Non-pigmented ciliary epithelial cell (primary cell): ENCODE measurements at places on chromosomes 12 and 14.

DNA sequence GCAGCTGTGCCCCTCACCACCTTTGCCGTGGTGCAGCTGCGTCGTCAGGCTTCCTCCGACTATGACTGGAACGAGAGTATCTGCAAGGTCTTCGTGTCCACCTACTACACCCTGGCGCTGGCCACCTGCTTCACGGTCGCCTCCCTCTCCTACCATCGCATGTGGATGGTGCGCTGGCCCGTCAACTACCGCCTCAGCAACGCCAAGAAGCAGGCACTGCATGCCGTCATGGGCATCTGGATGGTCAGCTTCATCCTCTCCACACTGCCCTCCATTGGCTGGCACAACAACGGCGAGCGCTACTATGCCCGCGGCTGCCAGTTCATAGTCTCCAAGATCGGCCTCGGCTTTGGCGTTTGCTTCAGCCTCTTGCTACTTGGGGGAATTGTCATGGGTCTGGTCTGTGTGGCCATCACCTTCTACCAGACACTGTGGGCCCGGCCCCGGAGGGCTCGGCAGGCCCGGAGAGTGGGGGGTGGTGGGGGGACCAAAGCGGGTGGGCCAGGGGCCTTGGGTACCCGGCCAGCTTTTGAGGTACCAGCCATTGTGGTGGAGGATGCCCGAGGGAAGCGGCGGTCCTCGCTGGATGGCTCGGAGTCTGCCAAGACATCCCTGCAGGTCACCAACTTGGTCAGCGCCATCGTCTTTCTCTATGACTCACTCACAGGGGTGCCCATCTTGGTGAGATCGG, 2.6 kb downstream of the GPR162 start:
- no peak for DNase-seq

- DNase-seq = no peak
These were observed 10.8 kb upstream of the ACTR6 start for GRCh38 chr12:100189636-100190394.

- DNase-seq = no peak
These were observed 99.9 kb downstream of the ST8SIA1 start for GRCh38 chr12:22234561-22234960.

- peak; percentile 3 for DNase-seq
These were observed 300.5 kb downstream of the PRKD1 start for GRCh38 chr14:29627137-29627536.

GRCh38 chr14:105093038-105093430, 27.8 kb upstream of the GPR132 start:
- DNase-seq = no peak

GRCh38 chr12:108495054-108495453, 20.0 kb upstream of the FICD start:
- DNase-seq = no peak

GRCh38 chr14:54786838-54787237, 115.8 kb downstream of the GCH1 start:
- DNase-seq = no peak

DNA sequence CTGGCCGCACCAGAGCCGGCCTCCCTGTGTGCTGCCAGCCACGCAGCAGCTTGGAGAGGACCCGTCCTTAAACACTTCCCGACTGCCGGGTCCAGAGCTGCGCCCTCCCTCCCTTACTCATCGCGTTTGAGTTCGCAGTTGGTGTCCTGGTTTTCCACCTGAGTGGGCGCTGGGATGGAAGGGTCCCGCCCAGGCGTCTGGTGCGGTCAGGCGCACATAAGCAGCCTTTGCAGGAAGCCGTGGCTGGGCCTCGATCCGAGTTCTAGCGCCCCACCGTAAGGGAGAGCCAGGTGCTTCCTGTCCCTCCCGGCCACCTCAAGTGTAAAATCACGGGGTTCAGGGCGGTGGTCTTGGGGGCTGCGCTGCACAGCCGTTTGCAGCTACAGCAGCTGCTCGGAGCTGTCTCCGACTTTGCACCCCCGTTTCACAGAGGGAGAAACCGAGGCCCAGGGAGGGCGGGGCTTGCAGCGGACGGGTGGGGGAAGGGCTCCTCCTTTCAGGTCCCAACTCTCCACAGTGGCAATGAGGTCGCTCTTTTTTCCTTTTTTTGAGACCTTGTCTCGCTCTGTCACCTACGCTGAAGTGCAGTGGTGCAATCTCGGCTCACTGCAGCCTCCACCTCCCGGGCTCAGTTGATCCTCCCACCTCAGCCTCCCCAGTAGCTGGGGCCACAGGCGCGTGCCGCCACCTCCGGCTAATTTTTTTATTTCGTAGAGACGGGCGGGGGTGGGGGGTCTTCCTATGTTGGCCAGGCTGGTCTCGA, 51.3 kb downstream of the LRCOL1 start:
- DNase-seq = no peak

DNA sequence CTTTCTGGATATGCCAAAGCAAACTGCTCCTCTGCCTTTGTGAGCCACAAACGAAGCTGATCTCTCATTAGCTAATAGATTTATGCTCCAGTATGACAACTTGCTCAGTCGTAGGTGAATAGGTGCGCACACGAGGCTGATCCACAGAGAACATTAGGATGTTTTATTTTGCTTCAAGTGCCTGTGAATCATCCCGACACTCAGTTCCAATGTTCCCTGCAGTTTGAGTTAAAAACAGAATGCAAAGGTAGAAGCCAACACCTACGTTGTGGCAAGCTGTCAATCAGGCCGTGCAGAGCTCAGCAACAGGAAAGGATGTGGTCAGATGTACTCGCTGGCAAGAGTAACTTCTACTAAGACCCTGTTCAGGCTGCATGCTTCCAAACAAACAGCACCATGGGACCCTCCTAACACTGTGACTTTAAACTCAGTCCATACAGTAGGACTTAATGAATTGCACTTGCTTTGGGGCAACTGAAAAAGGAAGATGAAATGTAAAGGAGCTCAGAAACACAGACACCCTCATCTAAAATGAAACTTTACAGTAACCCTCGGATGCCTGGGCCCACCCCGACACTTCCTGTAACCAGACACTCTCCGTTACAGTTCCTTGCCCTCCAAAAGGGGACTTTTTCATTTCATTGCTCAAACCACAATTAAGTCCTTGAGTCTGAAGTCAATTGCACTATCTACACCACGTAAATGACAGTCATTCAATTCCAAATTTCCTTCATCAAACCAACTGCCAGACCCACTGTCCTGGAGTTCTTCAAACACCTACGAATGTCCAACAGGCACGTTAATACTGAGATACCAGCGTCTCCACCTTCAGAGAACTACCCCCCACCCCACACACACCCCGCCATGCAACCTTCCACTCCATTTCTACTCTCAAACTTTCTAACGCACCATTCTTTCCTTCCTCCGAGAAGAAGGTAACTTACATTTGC, 1.6 kb downstream of the CCDC88C start:
- no peak for DNase-seq

DNA sequence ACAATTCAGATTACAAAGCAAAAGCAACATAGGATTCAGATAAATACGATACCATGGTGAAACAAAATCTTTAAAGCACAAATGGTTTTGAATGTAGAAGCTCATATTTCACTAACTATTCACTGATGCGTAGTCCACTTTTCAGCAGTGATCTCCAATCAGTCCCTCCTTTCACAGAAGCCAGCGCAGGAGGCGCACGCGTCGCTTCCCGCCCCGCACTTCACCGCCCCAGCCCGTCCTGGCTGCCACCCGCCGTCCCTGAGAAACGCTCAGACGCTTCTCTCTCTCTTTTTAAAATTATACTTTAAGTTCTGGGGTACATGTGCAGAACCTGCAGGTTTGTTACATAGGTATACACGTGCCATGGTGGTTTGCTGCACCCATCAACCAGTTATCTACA, 19.8 kb upstream of the CHFR start:
- no peak for DNase-seq

GRCh38 chr14:38197784-38198335, 9.8 kb upstream of the SSTR1 start:
- DNase-seq = no peak

DNA sequence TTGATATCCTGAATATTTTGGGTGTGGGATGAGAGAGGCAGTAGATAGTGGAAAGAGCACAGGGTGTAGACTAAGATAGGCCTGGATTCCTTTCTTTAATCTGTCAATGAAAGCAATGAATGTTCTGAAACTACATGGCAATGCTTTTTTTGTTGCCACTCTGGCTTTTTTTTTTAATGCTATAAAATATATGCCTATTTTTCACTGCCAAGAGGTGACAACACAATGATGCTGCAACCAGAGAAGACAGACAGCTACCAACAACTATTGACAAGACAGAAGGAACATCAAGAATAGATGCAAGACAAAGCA, 9.4 kb downstream of the ANG start:
- no peak for DNase-seq

DNA sequence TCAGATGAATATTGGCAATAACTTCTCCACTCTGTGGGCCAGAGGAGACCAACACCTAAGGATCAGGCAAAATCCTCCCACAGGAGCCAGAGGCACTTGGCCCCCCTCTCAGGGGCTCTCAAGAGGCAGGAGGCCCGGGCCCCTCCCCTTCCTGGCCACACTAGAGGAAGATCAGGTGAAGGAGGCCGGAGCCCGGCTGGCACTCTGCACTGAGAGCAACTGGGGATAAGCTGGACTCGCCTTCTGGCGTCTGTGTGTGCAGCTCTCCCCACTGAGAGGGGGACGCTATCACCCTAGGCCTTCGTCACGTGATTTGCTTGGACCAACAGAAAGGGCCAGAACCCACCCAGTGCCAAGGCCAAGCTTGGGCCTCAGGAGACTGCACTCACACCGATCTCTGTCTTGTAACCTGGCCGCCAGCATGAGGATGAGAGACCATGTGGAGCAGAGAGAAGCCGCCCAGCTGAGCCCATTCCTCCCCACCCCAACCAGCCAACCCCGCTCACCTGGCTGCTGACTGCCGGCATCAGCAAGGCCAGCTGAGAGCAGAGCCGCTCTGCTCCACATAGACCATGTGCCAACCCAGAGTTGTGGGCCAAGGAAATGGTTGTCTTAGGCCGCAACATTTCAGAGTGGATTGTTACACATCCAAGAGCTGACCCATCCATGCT, 64.0 kb downstream of the NOC4L start:
- no peak for DNase-seq

DNA sequence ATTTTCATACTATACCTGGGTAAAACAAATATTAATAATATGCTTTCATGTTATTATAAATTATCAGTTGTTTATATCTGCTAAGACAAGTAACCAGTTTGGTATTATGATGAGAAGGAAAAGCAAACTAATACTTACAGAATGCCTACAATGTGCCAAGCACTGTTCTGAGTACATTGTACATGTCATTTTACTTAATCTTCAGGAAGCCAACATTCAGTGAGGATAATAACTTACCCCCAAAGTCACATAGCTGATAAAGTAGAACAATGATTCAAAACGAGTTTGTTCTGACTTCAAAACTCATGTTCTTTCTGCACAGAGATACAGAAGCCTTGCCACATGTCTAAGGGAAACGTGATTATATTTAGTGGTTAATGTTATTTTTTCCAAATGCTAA, 89.0 kb upstream of the DIO2 start:
- no peak for DNase-seq

- no peak for DNase-seq
These were observed 7.5 kb downstream of the CCDC88C start for GRCh38 chr14:91409928-91410718.

DNA sequence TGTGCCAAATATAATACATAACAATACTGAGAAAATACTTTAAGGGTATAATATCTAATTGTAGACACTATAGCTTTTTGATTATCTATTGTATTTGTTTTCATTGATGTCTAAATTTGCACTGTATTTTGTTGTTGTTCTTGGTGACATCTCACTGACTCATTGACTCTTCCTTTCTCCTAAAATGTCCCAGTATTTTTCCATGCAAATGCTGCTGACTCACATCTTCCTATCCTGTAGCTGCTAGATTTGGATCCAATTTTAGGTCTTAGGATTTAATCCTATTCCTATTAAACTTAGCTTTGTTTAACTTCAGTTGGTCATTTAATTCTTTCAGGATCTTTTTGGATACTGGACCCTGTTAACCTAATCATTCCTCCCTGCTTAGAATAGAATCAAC, 148.5 kb downstream of the TMTC2 start:
- peak; percentile 9 for DNase-seq

- DNase-seq = no peak
These were observed 422.3 kb downstream of the FUT8 start for GRCh38 chr14:65834812-65835211.

DNA sequence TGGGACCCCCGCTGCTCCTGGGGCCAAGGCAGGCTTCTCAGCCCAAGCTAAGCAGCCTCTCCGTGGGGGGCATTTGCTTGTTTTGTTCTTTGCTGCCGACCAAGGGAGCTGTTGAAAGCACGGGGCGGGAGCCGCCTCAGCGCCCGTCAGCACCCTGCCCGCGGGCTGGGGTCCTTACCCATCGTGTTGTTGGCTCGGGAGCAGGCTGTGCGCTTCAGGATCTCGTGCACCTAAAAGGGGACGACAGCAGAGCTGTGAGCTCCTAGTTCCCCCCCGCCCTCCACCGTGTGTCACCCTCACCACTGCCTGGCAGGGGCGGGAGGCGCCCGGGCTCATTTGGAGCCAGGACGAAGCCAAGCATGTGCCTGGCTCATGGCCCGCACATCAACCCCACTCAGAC, 117.5 kb downstream of the ANO2 start:
- no peak for DNase-seq

- peak; percentile 97 for DNase-seq
These were observed at the start of gene GLIPR1 for GRCh38 chr12:75480469-75480949. GLIPR1 (plus strand) TSS chr12:75480755; CDS start chr12:75480881, 126 bp downstream.

DNA sequence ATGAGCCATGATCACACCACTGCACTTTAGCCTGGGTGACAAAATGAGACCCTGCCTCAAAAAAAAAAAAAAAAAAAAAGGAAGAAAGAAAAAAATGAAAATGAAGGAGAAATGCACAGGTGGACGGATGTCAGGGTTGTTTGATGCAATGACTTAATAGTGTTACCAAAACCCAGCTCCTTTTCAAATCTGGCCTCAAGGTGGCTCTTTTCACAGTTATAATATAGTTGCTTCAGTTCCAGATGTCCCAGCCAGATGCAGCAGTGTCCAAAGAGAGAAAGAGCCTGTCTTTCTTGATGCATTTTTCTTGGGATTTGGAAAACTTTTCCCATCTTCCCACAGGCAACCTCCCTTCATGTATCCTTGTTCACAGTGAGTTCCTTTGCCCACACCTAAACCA, 36.5 kb downstream of the KCNMB4 start:
- no peak for DNase-seq

DNA sequence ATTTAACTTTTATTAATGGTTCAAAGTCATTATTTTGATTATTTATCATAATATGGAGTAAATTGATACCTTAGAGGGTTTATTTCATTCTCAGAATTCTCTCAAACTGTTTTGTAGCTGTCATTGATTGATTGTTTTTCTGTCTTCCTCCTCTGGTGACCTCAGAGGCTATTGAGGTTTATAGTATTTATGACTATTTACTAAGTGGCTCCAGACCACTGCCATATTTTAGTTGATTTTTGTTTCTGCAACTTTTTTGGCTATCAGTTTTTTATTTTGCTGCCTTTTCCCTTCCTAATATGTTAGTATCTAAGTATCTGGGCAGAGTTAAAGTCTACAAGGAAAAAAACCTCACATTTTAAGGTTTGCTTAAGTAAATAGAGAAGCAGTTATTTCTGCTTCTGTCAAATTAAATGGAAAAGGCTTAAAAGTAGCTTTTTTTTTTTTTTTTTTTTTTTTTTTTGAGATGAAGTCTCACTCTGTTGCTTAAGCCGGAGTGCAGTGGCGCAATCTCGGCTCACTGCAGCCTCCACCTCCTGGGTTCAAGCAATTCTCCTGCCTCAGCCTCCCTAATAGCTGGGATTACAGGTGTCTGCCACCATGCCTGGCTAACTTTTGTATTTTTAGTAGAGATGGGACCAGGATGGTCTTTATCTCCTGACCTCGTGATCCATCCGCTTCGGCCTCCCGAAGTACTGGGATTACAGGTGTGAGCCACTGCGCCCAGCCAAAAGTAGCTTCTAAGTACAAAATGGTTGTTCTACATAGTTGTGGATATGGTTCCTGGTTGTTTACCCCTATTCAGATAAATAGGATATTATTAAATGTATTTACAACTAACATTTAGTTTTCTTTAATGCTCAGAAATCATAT, 8.2 kb downstream of the MDM2 start:
- no peak for DNase-seq
